ENCODE measurements at places on chromosomes 3 and 15.

GRCh38 chr15:39720621-39721611, 61.7 kb downstream of the FSIP1 start:
- DNase-seq: no peak

DNA sequence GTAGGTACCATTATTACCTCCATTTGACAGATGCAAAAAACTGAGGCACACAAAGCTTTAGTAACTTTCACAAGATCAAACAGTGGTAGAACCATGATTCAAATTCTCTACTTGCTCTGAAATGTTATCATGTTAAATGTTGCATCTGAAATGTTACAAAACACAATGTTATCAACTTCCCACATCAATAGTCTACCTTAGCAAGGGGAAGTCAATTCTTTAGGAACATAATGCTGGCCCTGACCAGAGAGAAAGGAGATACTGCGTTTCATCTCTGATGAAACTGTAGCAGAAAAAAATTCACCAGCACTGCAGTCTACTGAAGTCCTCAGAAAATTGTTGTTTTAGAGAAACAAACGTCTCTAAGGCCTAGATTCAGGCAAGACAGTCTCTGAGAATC, 174.1 kb downstream of the SATB1 start:
- DNase-seq: no peak

GRCh38 chr15:86837294-86838061, 757.8 kb downstream of the AGBL1 start:
- no peak for DNase-seq

GRCh38 chr3:171736556-171736955, 73.7 kb downstream of the PLD1 start:
- DNase-seq: no peak

DNA sequence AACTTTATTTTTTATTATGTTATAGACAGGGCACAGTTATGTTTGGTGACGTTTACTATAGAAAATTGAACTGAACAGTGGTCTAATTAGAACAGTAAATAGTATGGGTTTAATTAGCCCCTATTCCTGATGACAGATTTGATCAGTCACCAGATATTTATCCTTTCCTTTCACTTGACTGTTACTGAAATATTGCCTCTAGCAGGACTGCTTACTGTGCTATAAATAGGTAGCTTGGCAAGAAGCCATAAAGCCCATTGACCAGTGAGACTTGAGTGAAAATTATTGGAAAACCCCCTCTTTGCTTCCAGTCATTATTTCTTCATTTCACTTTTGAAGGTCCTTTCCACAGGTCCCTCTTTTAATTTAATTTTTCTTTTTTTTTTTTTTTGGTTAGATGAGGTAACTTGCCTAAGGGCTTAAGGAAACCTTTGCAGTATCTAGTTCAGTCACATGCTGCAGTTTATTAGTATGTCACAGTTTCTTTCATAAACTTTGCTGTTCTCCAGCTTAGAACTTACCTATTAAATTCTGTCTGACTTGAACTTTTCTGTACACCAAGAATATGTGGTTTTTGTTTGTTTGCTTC, 115.6 kb downstream of the ADAMTSL3 start:
- no peak for DNase-seq

DNA sequence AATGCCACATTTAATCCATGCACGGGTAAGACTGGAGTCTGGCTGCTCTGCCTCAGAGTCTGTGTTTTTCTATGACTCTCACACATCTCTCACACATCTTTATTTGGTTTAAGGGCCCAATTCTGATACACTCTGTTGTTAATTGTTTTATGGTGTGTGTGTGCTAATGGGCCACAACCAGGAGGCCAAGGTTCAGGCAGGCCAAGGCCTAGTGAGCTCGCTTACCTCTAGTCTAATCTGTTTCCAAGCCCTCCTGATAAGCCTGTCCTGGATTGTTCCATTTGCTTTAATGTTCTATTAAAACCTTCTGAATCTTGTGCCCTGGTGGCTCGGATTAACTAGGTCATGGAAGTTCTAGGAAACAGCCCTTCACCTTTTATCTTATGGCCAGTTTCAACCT, 445.4 kb upstream of the DPH6 start:
- DNase-seq: no peak

- DNase-seq: no peak
Observed at GRCh38 chr3:10998542-10998941, 6.0 kb downstream of the SLC6A1 start.

GRCh38 chr15:90054618-90055097, 47.6 kb downstream of the IDH2 start:
- DNase-seq: no peak

GRCh38 chr15:26070095-26070532, 207.0 kb upstream of the ATP10A start:
- DNase-seq: no peak

All from CD4-positive, alpha-beta T cell treated with Interleukin-6 at 100 ng/mL for 8 hours (primary cell).